ENCODE measurements at places on chromosomes 4 and X. TPM values are rescaled to one million over a fixed set of nuclear protein-coding genes. Genes with fewer than 3 reads are reported as not detected.

- no peak overlapping the region for H3K4me3 ChIP-seq
- no peaks in the 10 kb centered on the region for H3K27me3 ChIP-seq
- no peak overlapping the region for H3K27ac ChIP-seq
- DNase-seq = no peak
Observed at GRCh38 chrX:120260369-120260768, 9.8 kb downstream of the ZBTB33 start.

HELT gene
- not detected for total RNA-seq

- H3K27me3 ChIP-seq = no peaks in the 10 kb centered on the region
- no peak overlapping the region for H3K4me3 ChIP-seq
- no peak for DNase-seq
- no peaks in the 10 kb centered on the region for H3K4me1 ChIP-seq
- H3K27ac ChIP-seq = no peak overlapping the region
Observed at GRCh38 chr4:138948918-138949317, 66.7 kb upstream of the NOCT start.

- DNase-seq = no peak
- H3K27ac ChIP-seq = no peak overlapping the region
- H3K27me3 ChIP-seq = no peaks in the 10 kb centered on the region
- H3K4me3 ChIP-seq = no peak overlapping the region
- no peaks in the 10 kb centered on the region for H3K36me3 ChIP-seq
Observed at GRCh38 chr4:47646372-47646771, 161.3 kb downstream of the ATP10D start.

TRMT10A gene
- total RNA-seq = 7.1 TPM

DNA sequence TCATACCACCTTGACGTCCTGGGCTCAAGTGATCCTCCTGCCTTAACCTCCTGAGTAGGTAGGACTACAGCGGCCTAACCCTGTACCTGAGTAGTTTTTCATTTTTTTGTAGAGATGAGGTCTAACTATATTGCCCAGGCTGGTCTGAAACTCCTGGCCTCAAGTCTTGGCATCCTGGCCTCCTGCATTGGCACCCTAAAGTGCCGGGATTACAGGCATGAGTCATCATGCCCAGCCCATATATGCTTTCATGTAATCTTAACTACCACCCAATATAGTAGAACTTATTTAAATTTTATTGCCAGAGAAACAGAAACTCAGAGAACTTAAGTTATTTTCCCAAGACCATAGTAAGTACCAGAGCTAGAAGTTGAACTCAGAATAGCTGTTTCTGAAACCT lies 27.1 kb downstream of the AFM start:
- no peak overlapping the region for H3K27ac ChIP-seq
- peaks cover 4% of the 10 kb centered on the region for H3K4me1 ChIP-seq
- no peak overlapping the region for H3K4me3 ChIP-seq
- DNase-seq = no peak
- H3K27me3 ChIP-seq = no peaks in the 10 kb centered on the region

FHDC1 gene
- 10.3 TPM for total RNA-seq

CFAP47 gene
- 0.55 TPM for total RNA-seq

TRIML1 gene
- total RNA-seq = not detected

- no peak overlapping the region for H3K4me3 ChIP-seq
- H3K27ac ChIP-seq = no peak overlapping the region
- no peaks in the 10 kb centered on the region for H3K4me1 ChIP-seq
- no peak for DNase-seq
- H3K27me3 ChIP-seq = no peaks in the 10 kb centered on the region
Observed at GRCh38 chr4:173381610-173382009, 10.9 kb downstream of the SAP30 start.

DNA sequence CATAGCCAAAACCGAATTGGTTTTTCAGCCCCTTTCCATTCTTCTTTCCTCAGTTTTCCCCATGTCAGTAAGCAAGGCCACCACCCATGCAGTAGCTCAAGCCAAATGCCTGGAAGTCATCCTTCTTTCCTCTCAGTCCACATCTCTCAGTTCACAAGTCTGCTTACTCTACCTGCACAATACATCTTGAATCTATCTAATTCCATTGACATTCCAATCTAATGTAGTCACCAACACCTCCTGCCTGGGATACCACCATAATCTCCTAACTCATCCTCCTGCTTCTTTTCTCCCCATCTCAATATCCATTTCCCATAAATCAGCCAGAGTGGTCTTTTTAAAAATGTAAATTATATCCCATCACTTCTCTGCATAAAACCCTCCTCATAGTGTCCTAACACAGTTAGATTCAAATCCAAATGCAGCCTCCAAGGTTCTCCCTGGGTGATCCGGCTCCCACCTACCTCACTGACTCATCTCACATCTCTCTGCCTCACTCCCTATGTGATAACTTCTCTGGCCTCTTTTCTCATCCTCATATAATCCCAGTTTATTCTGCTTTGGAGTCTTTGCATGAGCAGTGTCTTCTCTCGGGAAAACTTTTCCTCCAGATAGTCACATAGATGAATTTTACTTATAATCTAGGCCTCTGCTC lies 26.9 kb downstream of the KCNIP4 start:
- H3K4me3 ChIP-seq = no peak overlapping the region
- no peaks in the 10 kb centered on the region for H3K27me3 ChIP-seq
- H3K36me3 ChIP-seq = no peaks in the 10 kb centered on the region
- no peaks in the 10 kb centered on the region for H3K4me1 ChIP-seq
- no peak overlapping the region for H3K27ac ChIP-seq
